ENCODE measurements at places on chromosomes 1 and 21.

- no peak for DNase-seq
Measured at GRCh38 chr1:93969887-93970286, 60.7 kb upstream of the GCLM start.

DNA sequence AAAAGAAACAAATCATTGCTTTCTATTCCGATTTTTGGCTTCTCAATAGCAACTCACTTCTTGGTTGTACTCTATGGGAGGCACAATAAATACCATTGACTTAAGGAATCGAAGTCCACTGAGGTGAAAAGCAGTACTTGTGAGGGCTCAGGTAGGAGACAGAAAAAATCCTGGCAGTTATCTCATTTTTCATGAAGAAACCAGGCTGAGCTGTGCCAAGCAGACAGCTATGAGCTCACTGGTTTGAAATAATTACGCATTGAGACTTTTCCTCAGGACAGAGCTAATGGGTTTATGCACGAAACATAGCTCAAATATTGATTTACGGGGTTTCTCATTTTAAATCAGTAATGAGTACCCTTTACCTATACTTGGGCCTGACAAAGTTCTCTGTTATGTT lies 18.5 kb downstream of the COLGALT2 start:
- no peak for DNase-seq

GRCh38 chr1:192559115-192560006 lies 16.2 kb upstream of the RGS1 start:
- DNase-seq = no peak

- no peak for DNase-seq
Measured at GRCh38 chr1:74395571-74395970, 116.8 kb downstream of the LRRC53 start.

GRCh38 chr1:240672132-240672811 lies 60.3 kb upstream of the GREM2 start:
- DNase-seq = no peak

DNA sequence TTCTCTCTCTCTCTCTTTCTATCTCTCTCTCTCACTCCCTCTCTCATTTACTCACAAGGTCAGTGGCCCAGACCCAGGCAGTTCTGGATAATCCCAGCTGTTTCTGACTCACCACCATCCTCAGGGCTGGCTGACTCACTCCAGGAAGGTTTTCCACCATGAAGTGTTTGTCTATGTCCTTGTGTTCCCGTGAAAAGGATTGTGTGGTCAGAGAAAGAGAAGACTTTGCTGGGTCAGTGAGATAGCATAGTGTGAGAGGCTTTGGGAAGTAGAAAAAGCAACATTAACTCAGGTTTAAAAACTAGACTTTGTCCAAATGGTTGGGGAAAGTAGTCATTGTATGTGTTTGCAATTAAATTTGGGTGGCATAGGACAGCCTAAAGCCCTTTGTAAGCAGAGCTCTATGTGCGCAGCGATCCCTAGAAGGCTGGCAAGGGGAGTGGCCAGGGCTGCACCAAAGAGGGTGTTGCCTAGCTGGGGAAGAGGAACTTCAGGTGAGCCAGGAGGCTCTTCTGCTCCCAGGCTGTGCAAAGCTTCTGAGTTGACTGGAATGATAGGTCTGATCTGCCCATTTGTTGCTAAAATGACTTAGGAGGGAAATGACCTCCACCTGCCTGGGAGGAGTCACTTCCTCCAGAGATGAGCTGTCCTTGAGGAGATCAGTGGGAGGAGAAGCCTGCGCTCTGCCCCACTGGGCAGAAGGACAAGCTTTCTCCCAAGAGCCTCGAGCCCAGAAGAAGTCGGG lies 4.9 kb upstream of the CAPN2 start:
- DNase-seq = no peak
